ENCODE measurements at places on chromosomes 3 and 15.
A peak's percentile ranks its signal among the peaks of the same experiment; 100 is the strongest.

DNA sequence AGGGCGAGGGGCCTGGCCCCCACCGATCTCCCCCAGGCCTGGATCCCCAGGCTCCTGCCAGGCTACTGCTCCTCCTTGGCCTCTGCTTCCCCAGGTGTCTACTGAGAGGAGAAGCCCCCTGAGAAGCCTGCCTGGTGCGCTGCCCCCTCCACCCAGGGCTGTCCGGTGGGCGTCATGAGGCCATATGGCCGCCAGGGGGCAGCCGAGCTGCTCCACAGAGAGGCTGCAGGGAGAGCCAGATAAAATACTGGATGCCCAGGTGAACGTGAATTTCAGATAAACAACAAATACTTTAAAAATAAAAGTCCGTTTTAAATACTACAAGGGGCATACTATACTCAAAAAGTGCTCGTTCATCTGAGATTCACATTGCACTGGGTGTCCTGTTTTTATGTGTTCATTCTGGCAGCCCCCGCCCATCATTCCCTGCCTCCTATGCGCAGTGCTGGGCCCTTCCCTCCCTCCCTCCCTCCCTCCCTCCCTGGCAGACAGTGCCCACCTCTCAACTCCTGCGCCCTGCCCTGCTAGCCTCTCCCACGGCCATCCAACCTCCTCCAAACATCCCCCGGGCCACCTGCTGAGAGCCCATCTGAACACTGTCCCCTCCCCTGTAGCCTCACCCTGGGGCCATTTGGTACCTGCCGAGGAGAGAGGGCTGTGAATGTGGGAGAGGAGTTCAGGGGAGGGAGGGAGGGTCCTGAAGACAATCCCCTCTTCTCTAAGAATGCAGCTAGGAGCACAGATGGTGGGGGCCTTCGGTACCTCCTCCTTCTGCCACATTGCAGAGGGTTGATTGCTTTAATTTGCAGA lies 29.6 kb downstream of the PSTPIP1 start:
- no peak for DNase-seq

DNA sequence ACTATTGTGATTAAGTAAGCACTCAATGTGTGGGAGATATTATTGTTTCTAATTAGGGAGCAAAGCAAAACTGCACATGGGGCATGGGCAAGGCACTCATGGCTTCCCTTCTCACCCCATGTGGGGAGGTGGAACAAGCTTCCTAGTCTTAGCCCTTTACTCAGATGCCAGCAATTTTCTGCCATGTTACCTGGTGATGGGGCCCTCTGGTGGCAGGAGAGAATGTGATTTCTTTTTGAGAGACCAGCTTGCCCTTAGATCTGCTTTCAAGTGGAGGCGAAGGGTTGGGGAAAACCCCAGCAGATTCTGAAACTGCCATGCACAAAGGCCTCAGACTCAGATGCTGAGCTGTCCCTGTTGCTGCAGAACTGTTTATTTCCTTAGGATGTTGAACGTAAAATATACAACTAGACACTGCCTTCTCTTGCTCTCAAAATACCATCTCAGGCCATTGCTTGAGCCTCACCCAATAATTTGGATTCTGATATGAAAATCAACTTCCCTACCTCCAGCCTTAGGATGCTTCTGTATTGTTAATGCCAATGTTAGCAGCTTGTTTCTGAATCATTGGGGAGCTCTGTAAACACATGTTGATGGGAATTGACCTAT lies 130.2 kb upstream of the TPRG1 start:
- peak; percentile 56 for DNase-seq

- no peak for DNase-seq
Measured at GRCh38 chr3:2869905-2870304, 240.3 kb downstream of the IL5RA start.

DNA sequence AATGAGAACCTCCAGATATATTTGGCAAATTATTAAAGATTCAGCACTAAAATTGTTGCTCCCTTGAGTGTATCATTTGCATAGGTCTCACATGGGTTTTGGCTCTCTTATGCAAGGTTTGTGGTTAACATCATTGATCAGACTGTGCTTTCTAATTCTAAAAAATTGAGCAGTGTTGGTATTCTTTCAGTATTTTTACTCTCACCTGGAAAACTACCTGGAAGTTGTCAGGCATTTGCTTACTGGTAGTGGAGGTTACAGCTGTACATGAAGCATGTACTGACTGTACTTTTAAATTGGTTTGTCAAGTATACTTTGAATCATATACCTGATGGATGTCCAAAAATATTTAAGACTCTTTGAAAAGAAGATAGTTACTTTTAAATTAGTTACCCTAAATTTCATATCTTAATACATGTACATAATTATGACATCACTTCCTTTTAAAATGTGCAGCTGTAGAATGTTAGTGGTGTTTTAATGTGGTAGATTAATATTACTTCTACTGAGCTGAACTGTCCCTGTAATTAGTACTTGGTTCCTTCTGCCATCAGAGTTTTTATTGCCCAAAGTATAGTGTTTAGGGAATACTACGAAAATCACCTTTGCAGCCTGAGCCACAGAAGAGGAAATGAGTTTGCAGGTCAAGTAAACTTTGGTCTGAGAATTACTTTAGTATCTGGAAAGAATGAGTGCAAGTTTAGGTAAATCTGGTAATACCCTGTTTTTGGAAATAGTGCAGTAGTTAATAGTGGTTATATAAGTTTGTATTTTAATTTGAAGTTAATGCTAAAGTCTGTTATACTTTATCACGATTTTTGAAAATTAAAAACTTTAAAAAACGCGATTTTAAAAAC lies 2.8 kb downstream of the CHD2 start:
- no peak for DNase-seq

DNA sequence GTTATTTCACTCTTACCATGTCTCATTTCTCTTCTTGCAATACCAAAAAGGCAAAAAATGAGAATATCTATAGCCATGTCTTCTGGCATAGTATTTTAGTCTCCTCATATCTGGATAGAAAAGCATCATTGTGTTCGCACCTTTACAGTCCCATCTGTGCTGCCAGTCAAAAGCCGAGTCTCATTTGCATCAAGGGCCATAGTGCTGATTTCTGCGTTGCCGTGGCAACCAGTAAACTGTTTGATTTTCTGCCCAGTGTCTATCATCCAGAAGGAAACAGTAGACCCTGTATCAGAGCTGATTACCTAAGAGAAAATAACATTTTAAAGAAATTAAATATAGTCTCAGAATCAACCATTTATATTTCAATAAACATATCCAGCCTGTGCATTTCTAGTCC lies 86.1 kb upstream of the SERPINI2 start:
- no peak for DNase-seq

- no peak for DNase-seq
Measured at GRCh38 chr15:32716915-32717425, 834 bp upstream of the GREM1 start.

DNA sequence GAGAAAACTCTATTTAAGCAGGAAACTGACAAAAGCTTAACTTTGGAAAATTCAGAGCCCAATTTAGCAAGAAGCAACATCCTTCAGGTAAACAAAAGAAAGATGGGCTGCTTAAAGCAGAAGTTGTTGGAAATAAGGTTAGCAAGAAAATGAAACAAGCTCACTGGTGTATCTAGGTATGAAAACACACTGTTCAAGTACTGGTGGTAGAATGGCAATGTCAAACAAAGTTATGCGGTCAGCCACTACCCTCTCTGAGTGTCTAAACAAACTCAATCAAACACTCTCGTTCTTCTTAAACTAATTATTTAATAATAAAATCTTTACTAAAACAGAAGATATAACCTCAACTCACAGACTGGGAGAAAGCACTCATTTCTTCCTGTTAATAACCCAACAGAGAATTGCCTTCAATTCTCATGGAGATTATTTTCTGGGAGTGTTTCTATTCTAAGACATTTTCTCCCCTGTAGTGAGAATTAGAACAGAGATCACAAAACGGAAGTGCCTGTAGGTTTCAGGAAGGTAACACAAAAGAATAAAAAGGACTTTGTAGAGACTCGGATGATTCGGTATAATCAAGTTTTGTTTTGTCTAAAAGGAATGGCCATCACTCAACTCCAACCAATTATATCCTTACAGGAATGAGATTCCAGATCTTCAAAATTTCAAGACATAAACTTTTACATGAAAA lies 28.9 kb downstream of the PRICKLE2 start:
- no peak for DNase-seq

- peak; percentile 62 for DNase-seq
Measured at GRCh38 chr15:70488002-70488605, 275.3 kb downstream of the UACA start.

DNA sequence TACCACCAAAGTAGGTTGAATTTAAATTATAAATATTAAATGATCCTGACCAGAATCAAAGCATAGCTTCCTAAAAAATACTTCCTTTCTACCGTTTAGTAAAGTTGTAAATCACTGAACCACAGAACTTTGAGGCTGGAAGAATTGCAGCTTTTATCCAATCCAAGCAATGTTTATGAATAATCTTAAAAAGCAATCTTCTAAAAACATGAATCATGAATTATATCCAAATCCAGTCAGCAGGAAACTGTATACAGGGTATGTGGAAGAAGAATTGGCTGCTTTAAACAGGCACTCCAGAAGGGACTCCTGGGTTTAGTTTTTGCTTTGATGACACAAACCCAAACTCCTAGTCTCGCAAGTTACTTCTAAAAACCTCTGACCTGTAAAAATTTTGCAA lies 30.2 kb downstream of the HEG1 start:
- DNase-seq = no peak

DNA sequence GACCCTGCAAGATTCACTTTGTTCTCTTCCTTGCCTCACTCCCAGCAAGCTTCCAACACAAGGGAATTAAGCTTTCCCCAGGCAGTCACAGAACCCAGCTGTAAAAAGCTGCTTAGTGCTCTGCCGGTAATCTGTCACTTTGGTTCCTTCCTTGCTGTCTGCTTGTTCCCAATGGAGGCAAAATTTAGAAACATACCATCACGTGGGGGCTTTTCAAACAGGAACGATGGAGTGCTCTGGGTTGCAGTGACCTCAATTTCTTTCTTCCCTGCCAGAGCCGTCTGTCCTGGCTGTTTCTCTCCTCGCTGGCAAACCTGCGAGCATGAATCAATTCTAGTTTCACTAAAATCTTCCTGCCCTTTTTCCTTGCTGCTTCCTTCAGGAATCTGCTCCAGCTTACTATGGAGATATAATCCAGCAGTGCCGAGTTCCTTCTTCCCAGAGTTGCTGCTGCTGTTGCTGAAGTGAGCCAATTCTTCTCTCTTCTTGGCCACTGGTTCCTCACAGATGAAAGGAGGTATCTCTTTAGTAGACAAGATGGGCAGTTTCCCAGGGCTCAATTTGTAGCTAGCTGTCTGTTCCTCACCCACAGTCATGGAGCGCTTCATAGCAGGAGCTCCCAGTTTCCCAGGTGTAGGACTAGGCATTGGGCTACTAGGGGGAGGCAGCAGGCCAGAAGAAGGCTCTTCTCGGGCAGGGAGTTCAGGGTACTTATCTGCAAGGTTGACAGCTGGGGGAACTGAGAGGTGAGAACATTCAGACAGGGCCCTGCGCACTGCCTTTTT lies 88.1 kb downstream of the DHX30 start:
- no peak for DNase-seq

DNA sequence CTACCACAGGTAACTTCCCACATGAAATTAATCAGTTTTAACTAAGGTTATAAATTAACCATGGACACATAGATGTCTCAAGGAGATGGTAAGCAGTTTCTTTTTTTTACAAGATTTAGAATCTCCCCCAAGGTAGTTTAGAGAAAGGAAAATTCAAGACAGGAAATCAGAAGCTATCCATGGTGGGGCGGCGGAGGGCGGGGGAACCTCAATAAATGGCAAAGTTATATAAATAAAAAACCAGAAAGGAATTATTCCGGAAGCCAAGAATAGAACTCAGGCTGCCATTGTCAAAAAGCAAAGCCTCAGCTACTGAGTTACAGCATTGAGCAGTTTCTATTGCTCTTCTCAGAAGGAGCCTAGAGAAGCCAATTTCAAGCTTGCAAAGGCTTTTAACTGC lies 172.1 kb upstream of the SMAD3 start:
- no peak for DNase-seq

DNA sequence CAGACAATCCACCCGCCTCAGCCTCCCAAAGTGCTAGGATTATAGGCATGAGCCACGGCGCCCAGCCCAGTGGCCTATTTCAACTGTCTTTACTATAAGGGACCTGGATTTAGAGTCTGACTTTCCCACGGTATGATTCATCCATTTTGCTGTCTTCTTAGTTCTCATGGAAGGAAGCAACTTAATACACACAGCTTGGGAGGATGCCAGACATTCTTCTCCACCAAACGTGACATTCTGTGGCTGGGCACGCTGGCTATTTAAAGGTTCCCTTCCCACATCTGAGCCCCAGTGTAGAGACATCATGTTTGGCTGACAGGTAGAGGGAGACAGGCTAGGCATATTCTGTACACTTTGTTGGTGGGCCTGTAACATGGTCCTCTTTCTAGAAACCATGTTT lies 26.2 kb downstream of the FAM43A start:
- DNase-seq = no peak

DNA sequence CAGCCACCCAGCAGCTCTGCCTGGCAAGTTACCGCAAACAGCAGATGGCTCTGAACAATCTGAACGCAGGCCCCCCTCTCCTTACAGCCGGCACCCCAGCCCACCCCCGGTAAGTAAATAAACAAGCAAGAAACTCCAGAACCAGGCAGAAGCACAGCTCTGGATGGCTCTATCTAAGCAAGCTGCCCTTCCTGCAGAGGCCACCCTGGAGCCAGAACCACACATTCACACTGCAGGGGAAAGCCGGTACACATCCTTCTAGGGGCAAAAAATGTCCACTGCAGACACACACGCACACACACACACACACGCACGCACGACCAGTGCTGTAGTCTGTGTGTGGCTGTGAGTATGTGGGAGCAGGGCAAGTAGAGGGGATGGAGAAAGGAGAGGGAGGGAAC lies 63.9 kb downstream of the ADCY5 start:
- no peak for DNase-seq

DNA sequence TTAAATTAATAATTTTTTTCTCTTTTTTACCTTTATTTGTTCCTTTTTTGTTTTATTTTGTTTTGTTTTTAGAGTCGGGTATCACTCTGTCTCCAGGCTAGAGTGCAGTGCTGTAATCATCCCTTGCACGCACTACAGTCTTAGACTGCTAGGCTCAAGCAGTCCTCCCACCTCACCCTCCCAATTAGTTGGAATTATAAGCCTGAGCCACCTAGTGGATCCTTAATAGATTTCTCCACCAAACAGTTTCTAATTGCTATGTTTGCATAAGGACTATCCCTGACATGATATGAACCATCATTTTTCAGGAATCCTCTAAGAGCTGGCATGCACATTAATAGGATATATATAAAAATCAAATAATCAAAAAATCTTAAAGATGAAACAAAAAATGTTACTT lies 993.2 kb downstream of the OTOL1 start:
- no peak for DNase-seq

DNA sequence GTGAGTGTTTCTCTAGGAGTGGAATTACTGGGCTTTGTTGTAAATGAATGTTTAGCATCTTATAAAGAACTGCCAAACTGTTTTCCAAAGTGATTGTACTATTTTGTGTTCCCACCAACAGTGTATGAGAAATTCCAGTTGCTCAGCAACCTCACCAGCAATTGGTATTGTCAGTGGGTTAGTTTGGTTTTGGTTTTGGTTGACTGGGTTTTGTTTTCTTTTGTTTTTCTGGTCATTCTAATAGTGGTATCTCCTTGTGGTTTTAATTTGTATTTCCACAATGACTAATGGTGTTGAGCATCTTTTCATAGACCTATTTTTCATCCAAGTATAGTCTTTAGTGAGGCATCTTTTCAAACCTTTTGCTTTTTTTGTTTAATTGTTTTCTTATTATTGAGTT lies 27.1 kb downstream of the FILIP1L start:
- no peak for DNase-seq
